ENCODE measurements at places on chromosomes 7 and 10.

DNA sequence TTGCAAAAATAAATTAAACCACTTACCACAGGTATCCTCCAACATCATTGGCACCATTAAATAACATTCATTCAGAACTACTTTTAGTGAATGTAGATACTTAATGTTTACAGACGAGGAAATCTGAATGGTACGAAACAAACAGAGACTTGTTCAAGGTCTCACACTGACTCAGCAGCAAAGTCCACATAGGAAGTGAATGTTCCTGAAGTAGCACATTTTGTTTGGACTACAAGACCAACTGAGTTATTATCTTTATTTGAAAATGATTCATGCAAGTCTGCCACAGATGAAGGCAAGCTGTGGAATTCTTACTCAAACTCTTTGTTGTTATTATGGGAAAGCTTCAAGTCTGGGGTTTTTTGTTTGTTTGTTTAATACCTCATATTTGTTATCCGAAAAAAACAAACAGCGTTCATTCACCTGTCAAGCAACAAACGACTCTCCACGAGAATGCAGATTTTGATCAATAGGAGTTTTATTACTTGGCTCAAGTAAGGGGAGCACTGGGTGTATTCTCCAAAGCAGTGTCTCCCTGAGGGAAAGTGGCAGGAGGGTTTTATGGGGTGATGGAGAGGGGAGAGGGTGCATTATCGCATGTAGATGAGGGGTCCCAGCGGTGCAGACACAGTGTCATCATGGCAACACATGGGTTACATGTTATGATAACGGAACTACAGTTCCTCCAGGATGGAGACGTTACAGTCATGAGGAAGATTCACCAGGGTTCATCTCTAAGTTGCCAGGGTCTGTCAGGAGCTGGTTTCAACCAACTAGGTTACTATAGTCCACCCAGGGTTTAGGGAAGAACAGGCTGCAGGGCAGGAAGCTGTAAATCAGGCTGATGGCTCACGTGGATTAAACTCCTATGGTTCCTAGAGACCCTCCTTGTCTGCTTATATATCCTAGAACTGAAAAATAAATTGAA lies 147.7 kb upstream of the AKR1E2 start:
- no peak for DNase-seq

GRCh38 chr7:15685358-15686294 lies 857 bp downstream of the MEOX2 start:
- no peak for DNase-seq

GRCh38 chr7:150940431-150941102 lies 37.6 kb downstream of the KCNH2 start:
- no peak for DNase-seq

DNA sequence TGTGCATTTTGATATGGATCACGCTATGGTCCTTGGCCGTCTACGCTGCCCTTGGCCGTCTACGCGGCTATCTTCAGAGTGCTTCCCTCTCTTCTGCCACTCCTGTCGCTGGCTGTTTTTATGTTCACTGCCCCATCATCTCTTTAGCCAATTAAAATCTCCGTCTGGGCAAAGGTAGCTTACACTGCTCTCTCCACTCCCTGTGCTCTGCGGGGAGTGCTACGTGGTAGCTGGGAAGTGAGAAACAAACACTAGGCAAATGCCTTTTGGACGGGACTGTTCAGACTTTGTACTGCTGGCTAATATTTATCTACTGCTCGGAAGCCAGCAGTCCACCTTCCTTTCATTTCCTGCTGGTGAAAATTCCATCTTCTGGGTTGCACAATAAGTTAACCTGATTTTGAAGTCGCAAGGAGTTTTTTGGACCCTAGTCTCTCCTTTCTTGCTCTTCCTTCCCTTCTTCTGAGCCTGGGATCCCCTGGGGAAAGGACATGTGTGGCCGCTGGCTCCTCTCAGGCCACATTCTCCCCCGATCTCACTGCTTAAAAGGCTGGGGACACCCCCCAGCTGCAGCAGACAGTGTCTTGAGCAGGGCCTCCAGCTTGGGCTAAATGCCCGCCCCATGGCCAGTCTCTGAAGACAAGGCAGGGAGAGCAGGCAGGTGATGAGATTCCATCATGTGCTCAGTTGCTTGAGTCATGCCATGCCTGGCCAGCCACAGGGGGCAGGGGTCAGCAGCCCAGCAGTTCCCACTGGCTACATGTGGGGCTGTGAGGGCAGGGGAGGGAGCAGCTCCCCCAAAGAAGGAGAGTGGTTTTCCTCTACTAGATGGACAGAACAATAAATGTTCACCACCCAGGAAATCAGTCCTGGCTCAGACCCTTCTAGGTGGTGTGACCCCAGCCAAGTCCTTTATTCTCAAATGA lies 25.5 kb upstream of the RBM33 start:
- no peak for DNase-seq

- DNase-seq: no peak
Measured at GRCh38 chr7:88758381-88759229, 895 bp upstream of the ZNF804B start.

- DNase-seq: no peak
Measured at GRCh38 chr7:157410831-157411556, 74.2 kb downstream of the DNAJB6 start.

- no peak for DNase-seq
Measured at GRCh38 chr7:158824028-158824427, 5.3 kb downstream of the ESYT2 start.

- no peak for DNase-seq
Measured at GRCh38 chr7:96004578-96004977, 232.2 kb downstream of the DYNC1I1 start.

DNA sequence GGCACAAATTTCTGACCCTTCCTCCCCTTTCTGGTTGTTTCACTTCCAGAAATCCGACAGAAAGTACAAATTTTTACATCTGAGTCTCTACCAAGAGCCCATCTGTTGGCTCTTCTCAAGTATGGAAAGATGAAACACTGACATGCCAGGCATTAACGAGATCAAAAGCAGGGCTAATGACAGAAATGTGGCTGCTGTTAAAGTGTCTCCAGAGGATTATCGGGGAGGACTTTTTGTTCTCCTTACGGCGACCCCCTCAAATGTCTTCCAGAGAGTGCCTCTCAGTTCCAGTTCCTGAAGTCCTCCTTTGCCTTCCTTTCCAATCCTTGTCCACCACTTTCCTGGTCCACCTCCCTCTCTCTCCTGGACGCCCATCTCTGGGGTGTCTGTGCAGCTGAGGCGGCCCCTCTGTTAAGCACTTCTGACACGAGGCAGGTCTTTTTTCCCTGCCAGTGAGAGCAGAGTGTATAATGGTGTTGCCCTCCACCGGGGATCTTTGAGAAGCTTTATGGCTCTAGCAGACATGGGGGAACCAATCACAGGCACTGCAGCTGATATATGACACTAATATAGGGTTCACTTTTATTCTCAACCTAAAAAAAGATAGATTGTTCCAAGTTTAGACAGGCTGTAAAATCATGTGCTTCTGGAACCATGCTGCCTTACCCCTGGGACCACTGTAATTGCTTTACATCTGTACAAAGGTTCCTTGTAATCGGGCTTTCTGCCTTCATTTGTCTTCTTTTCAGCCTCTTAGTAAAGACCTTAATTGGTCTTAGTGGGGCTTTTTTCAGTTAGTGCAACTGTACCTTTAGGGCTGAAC lies 757.1 kb downstream of the AUTS2 start:
- no peak for DNase-seq

DNA sequence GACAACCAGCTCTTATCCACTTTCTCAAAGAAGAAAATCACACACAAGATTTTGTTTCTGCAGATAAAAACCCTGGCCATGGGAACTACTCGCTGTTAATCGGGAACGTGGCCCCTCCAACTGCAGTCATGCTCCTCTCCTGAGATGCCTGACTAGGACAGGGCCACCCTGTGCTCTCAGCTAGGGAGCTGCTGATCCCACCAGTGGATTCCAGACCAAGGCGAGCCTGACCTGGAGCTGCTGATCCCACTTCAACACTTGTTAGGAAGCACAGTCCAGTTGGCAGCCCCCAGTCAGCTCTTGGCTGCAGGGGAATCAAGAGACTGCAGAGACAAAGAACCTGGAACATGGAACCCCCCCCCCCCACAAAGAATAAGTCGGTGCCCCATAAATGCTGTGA lies 474.3 kb upstream of the MGMT start:
- DNase-seq: no peak

DNA sequence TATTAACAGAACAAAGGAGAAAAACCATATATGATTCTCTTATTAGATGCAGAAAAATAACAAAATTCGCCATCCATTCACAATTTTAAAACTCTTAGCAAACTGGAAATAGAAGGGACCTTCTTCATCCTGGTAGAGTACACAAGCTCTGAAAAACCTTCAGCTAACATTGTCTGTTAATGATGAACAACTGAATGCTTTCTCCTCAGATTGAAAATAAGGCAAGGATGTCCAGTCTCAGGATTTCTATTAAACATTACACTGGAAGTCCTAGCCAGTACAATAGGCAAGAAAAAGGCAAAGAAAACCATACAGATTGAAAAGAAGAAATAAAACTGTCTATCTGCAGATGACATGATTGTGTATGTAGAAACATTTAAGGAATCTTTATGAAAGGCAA lies 16.0 kb upstream of the CCNY start:
- DNase-seq: no peak

DNA sequence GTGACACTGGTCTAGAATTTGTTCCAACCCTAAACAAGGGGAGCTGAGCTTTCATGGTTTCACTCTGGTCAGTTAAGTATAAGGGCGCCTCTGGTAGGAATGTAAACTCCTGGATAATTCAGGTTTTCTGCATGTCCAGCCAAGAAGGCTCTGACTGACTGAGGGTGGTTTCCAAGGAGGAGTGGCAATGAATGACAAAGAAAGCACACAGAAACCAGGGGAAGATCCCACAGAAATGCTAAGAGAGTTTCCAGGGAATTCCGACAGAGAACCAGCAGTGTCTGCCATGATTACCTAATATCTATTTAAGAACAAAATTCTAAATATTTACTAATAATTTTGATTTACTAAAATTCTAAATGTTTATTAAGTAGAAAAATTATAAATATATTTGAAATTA lies 27.3 kb upstream of the NRG3 start:
- DNase-seq: no peak

DNA sequence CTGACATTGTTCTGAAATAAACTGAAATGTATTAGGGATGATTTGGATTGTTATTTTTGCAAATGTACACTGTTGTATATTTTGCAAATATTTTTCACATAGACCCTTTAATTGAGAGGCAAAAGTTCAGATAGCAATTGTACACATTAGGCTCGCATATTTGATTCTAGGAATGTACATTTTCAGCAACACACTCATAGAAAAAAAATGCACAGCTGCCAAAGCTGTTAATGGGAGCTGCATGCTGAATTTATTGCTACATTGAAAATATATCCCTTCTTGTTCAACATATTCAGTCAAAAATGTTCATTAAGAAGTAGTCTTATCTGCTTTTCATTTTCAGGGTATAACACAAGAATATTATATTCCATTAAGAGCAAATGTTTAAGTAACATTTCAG lies 512.9 kb downstream of the ATRNL1 start:
- no peak for DNase-seq

DNA sequence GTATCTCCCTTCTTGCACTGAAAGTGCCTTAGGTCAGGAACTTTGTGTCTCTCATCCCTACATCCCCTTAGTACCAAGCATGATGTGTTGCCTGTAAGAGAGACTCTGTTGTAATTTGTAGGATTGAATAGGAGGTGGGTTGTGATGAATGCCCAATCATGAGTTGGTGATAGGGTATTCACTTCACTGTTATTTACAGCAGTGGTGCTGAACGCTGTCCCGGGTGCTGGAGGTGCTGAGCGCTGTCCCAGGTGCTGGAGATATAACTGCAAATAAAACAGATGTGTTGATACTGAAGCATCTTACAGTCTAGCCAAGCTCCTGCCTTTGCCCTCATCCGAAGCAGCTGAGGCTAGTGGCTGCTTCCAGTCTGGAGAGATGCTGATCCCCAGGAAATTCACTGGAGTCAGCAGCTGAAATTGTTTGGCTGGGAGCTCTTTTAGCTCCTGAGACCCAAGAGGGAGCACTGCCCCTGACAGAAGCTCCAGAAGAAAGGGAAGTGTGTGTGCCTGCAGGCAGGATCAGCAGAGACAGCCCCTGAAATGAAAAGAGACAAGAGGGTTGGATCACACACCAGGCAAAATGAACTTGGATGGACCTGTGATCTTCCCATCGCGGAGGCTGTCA lies 183.4 kb downstream of the SORCS3 start:
- DNase-seq: no peak

GRCh38 chr7:17340655-17341054 lies 42.2 kb downstream of the AHR start:
- DNase-seq: no peak

DNA sequence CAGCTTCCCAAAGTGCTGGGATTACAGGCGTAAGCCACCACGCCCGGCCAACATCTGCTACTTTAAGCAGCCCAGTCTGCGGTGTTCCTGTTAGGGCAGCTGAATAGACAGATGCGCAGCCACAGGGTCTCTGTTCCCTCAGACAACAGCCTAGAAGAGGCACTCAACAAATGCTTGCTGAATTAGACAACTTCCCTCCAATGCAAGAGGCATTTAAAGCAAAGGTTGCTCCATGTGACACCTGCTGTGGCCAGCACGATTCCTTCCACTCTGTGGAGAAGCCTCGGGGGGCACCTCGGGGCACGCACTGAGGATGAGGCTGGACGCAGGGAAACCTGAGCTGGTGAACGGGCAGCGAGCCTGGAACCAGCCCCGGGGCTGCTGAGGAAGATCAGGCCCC lies 237.8 kb downstream of the MAD1L1 start:
- no peak for DNase-seq

- DNase-seq: no peak
Measured at GRCh38 chr10:131187926-131188325, 123.6 kb downstream of the TCERG1L start.

GRCh38 chr7:148232784-148233183 lies 357.8 kb upstream of the C7orf33 start:
- DNase-seq: no peak

DNA sequence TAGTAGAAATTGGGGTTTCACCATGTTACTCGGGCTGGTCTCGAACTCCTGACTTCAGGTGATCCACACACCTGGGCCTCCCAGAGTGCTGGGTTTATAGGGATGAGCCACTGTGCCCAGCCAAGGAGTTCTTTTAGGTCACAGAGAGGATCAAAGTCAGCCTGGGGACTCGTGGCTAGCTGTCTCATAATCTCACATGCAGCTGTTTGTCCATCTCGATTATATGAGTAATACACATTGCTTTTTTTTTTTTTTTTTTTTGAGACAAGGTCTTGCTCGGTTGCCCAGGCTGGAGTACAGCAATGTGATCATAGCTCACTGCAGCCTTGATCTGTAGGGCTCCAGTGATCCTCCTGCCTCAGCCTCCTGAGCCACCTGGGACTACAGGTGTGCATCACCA lies 2.2 kb downstream of the IFT22 start:
- DNase-seq: no peak

GRCh38 chr10:18224626-18225445 lies 84.6 kb downstream of the CACNB2 start:
- no peak for DNase-seq

GRCh38 chr7:51640841-51641240 lies 324.2 kb upstream of the COBL start:
- no peak for DNase-seq

- no peak for DNase-seq
Measured at GRCh38 chr7:7868572-7868899, 100.1 kb upstream of the GLCCI1 start.

GRCh38 chr7:141641876-141642275 lies 60.1 kb downstream of the DENND11 start:
- DNase-seq: no peak

All from GM12892 (cell line).